Hematopoietic multipotent progenitor cell treated with erythropoietin and hydrocortisone succinate and interleukin-3 and kit ligand, for 15 days (in vitro differentiated cells): ENCODE measurements at places on chromosomes 7 and 10.

GRCh38 chr7:34061149-34061548 is 155.8 kb downstream of the BMPER start:
- no peak for DNase-seq

DNA sequence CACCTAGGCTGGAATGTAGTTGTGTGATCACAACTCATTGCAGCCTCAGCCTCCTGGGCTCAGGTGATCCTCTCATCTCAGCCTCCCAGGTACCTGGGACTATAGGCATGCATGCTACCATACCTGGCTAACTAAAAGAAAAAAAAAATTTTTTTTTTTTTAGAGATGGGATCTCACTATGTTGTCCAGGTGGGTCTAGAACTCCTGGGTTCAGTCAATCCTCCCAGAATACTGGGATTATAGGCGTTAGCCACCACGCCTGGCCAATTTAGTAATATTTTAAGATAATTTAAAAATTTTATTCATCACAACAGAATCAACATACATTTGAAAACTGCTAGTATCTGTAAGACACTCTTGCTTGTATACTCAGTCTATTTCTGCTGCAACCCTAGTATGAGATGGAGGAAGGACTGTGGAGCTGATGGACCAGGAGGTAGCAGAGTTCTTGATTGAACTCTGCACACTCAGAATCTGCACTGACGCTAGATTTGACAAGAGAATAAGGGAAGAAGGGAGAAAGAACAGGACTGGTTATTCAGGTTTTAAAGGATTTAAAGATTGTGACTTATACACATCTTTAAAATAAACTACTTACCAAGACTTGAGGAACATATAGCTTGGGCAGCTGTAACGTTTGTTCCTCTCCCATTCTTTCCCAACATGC is 57.6 kb downstream of the VCL start:
- no peak for DNase-seq

- no peak for DNase-seq
Measured at GRCh38 chr7:40987571-40987970, 715.3 kb downstream of the INHBA start.

DNA sequence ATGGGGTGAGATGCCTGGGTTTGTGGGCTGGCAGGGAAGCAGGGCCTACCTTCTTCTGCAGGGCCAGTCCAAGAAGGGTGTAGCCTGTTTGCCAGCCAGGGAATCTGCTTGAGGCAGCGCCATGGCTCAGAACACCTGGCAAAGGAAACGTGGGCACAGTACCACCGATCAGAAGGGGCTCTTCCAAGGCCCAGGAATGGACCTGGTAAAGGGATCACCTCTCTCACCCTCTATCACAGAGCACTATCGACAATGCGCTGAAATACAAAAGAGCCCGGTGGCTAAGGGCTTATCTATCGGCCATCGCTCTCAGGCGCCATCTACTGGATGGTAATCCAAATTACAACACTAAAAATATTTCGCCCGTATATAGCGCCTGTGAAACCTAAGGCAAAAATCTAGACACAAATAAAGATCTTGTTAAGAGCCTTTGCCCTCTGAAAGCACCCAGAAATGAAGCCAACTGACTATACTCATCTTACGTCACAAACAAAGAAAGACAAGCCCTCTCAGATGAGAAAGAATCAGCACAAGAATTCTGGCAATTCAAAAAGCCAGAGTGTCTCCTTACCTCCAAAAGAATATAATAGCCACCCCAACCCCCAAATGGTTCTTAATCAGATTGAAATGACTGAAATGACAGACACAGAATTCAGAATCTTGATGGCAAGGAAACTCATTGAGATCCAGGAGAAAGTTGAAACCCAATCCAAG is 217.8 kb upstream of the HPS1 start:
- peak; percentile 66 for DNase-seq

- no peak for DNase-seq
Measured at GRCh38 chr10:865924-866576, 65.5 kb downstream of the LARP4B start.

DNA sequence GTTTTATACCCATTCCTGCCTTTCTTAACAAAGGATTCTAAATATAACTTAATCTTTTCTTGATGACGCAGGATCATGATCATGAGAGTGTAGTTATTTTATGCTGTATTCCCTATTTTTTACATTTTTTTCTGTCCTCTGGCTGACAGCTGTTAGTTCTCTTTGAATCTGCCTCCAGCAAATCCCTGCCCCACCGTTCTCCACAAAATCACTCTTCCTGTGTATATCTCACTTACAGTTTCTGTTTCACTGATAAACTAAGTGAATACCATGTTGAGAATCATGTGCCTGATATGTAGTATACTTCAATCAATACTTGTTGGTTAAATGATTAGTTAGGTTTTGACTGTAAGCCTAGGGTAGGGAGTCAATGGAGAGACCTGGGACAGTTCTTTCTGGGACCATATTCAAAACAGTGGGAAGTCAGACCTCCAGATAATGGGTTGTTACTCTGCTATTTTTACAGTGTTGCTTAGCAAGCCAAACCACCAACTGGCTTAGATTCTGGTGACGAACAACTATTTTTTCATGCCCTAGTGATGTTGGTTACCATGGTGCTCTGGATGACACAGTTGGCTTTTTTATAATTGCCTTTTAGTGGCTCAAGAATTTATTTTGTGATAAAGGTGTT is 12.8 kb downstream of the CNNM1 start:
- DNase-seq: no peak

- DNase-seq: no peak
Measured at GRCh38 chr10:31087011-31087410, 55.3 kb upstream of the ZNF438 start.

DNA sequence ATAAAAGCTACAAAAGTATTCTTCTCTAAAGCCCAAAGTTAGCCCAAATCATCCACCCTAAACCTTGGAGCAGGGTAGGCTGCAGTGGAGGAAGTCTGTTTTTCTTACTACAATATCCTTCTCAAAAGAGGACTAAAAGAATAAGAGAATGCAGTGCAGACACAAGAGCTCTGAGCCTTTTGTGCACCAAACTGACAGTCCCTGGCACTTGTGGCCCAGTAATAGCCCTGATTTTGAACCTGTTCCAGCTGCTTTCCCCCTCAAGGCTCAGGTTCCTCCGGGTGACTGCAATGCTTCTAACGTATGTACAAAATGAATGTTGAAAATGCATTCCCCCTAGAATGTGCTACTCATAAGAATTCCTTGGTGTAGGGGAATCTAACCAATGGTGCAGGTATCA is 154.4 kb downstream of the JAZF1 start:
- no peak for DNase-seq

GRCh38 chr7:125112850-125113249 is 183.2 kb upstream of the POT1 start:
- no peak for DNase-seq

DNA sequence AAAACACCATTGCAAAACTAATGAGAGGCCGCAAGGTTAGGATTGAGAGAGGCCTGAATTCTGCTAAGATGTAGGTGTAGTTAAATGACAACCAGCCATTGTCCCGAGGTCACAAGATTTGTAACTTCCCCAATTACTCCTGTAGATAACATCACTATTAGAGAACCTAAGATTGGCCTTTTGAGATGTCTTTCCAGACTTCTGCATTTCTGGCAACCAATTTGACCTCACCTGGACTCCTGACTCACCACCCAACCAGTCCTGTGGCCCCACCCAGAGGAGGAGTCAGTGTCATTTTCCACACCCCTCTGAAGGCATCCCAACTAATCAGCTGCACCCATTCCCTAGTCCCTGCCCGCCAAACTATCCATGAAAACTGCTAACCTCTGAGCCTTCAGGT is 115.7 kb downstream of the PRKAG2 start:
- no peak for DNase-seq

- no peak for DNase-seq
Measured at GRCh38 chr7:139355320-139355719, 4.4 kb upstream of the LUC7L2 start.

DNA sequence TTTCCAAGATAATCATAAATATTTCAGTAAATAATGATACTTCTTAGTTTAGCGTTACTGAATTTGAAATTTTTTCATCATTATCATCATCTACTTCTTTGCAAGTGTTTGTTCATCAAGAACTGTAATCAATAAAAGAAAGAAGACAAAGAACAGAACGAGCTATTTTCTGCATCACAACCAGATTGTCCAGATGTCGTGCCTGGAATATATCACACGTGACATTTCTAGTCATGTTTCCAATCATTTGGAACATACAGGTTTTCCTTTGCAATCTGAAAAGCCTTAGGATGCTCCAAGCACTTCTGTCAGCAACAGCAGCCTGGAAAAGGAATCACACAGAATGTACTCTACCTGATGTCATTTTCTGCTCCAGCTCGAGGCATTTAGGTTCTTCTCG is 107.4 kb downstream of the FAM107B start:
- DNase-seq: no peak

GRCh38 chr10:51862149-51862548 is 162.8 kb upstream of the CSTF2T start:
- DNase-seq: no peak
